ENCODE measurements at places on chromosomes 6 and 20.
A peak's percentile ranks its signal among the peaks of the same experiment; 100 is the strongest.

DNA sequence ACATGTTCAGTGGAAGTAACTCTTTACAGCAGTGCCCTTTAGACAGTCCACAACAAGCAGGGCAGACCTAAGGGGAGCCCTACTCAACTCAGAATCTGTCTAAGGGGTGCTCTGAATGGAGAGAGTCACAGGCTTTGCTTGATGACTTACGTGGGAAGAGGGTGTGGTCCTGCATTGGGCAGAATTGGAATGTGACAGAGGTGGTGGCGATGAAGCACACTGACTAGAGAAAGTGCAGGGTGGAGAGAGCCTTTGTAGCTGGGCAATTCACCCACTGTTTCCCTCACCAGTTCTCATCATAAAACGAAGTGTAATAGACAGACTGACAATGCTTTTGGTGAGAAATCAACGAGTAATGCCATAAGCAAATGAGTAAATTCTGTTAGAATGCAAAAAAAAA lies 11.2 kb downstream of the TP53INP2 start:
- no peak for DNase-seq

- peak; percentile 70 for DNase-seq
Observed at GRCh38 chr20:17536944-17537444, 5.8 kb upstream of the BFSP1 start.

- no peak for DNase-seq
Observed at GRCh38 chr20:53445321-53445731, 148.3 kb downstream of the ZNF217 start.

DNA sequence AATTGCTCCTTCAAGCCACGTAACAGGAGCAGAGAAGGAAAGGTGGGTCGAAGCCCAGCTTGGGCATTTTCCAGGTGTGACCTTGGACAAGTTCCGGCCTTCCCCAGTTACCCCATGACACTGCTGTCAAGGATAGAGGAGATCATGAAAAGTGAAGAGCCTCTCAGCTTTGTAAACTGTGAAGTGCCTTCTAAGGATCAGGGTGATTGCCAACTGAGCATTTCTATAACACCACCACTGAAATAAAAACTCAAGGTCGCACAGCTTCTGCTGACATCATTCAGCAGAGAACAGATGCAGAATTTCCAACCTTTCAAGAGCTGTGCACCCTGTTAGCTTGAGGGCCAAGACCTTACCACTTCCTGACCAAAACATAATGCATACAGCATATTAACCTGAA lies 24.0 kb upstream of the ZMYND8 start:
- DNase-seq = no peak

DNA sequence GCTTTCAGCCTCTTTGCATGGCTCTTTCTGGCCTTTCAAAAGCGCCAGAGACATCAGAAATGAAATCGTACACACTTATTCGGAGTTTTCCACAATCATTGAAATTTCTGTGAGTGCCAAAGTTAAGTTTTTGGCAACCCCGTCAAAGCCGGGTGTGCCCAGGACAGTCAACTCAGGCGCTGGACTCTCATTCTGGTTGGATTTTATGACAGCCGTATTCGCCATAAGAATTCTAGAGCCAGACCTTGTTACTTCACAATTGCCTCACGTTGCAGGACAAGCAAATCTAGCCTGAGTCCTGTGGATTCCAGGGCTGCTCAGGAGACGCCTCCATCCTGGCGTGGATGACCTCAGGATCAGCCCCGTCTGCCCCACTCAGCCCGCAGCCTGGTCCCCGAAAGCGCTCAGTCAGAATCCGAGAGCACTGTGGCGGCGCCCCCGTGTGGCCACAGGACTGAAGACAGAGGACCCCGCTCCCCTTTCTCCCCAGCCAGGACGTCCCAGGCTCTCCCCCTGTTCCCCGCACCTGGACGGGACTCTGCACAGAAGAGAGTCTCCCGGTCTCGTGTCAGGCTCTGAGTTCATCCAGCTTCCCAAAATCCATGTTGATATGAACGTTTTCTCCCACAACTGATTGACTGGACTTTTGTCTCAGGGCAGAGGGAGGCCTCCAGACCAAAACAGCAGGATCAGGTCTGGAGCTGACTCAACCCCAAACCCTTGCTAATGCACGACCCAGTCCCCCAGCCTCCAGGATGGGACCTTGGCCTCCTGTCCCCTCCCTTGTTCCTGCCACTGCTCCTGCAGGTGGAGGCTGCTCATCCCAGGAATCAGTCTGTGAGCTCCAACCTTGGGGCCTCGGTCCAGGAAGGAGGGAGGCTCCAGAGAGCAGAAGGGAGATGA lies 38.2 kb downstream of the MICA start:
- peak; percentile 0 for DNase-seq
